A549 treated with GW870086 at 1 μM for 4 hours (cell line): ENCODE measurements at places on chromosomes 3 and 15. TPM values are rescaled to one million over a fixed set of nuclear protein-coding genes. Genes with fewer than 3 reads are reported as not detected.

ALDH1A3 gene
- 14.6 to 19.7 TPM (median 16.5 TPM) in 5 replicates for total RNA-seq

CSPG4 gene
- 0.08 to 0.20 TPM (median 0.14 TPM) in 5 replicates for total RNA-seq

C3orf70 gene
- total RNA-seq: 0.02 TPM in 1 of 5 replicates, not detected in the others

GRIP2 gene
- total RNA-seq: 1.0 to 2.0 TPM (median 1.6 TPM) in 5 replicates

CPNE4 gene
- total RNA-seq: 3.8 to 6.8 TPM (median 6.0 TPM) in 5 replicates

CCDC191 gene
- 1.2 to 2.0 TPM (median 1.7 TPM) in 5 replicates for total RNA-seq

GP9 gene
- total RNA-seq: not detected in 5 replicates

ITGB5 gene
- 383 to 516 TPM (median 476 TPM) in 5 replicates for total RNA-seq

ADGRG7 gene
- not detected in 5 replicates for total RNA-seq

RPL35A gene
- 1,083 to 1,238 TPM (median 1,102 TPM) in 5 replicates for total RNA-seq

DUOXA2 gene
- not detected in 5 replicates for total RNA-seq

FANCD2OS gene
- not detected in 5 replicates for total RNA-seq

STRIT1 gene
- not detected in 5 replicates for total RNA-seq

HRG gene
- not detected in 5 replicates for total RNA-seq

TRIM71 gene
- total RNA-seq: 0.03 TPM in 1 of 5 replicates, not detected in the others

MITF gene
- 5.1 to 9.8 TPM (median 7.8 TPM) in 5 replicates for total RNA-seq

CHCHD6 gene
- total RNA-seq: 16.8 to 23.0 TPM (median 19.4 TPM) in 5 replicates

ISLR gene
- 0.33 to 0.60 TPM (median 0.43 TPM) in 5 replicates for total RNA-seq

CLDN11 gene
- 0.17 to 0.32 TPM (median 0.28 TPM) in 4 of 5 replicates, not detected in the other for total RNA-seq

CMTM7 gene
- total RNA-seq: 27.1 to 39.7 TPM (median 37.8 TPM) in 5 replicates

SUSD5 gene
- total RNA-seq: 2.9 to 4.2 TPM (median 3.4 TPM) in 5 replicates

SH2D7 gene
- total RNA-seq: not detected in 5 replicates

DPPA2 gene
- not detected in 5 replicates for total RNA-seq

LRRC15 gene
- total RNA-seq: 0.20 to 0.29 TPM (median 0.21 TPM) in 5 replicates

FETUB gene
- total RNA-seq: 0.08 to 0.16 TPM (median 0.14 TPM) in 3 of 5 replicates, not detected in the others

LINGO1 gene
- total RNA-seq: 8.7 to 11.7 TPM (median 9.0 TPM) in 5 replicates

CDHR4 gene
- 0.21 to 0.52 TPM (median 0.32 TPM) in 4 of 5 replicates, not detected in the other for total RNA-seq

NRROS gene
- not detected in 5 replicates for total RNA-seq

APOD gene
- total RNA-seq: 0.79 to 1.2 TPM (median 0.87 TPM) in 5 replicates

GANC gene
- total RNA-seq: 6.0 to 7.8 TPM (median 6.9 TPM) in 5 replicates

CLDN18 gene
- not detected in 5 replicates for total RNA-seq

GCNT3 gene
- 152 to 158 TPM (median 154 TPM) in 5 replicates for total RNA-seq

GOLGA8M gene
- total RNA-seq: 0.24 TPM in 1 of 5 replicates, not detected in the others

ADAMTS9 gene
- 0.42 to 0.87 TPM (median 0.53 TPM) in 5 replicates for total RNA-seq

IQCF5 gene
- not detected in 5 replicates for total RNA-seq

SUMF1 gene
- 19.5 to 23.5 TPM (median 21.0 TPM) in 5 replicates for total RNA-seq

CA12 gene
- total RNA-seq: 187 to 225 TPM (median 211 TPM) in 5 replicates

CCNB2 gene
- 93.8 to 104 TPM (median 99.8 TPM) in 5 replicates for total RNA-seq

MYO5A gene
- total RNA-seq: 19.6 to 30.5 TPM (median 25.8 TPM) in 5 replicates

SGO1 gene
- total RNA-seq: 13.6 to 18.3 TPM (median 15.5 TPM) in 5 replicates

TTLL13 gene
- total RNA-seq: 0.17 to 0.51 TPM (median 0.24 TPM) in 4 of 5 replicates, not detected in the other

SLC51B gene
- total RNA-seq: 17.5 to 21.2 TPM (median 19.5 TPM) in 5 replicates

CADPS gene
- total RNA-seq: not detected in 5 replicates

PLA2G4B gene
- 0.98 to 2.3 TPM (median 2.1 TPM) in 5 replicates for total RNA-seq

GOLGA8S gene
- 0.07 to 0.19 TPM (median 0.17 TPM) in 5 replicates for total RNA-seq

TRAIP gene
- total RNA-seq: 9.2 to 14.6 TPM (median 12.7 TPM) in 5 replicates

FLNB gene
- 370 to 404 TPM (median 383 TPM) in 5 replicates for total RNA-seq

ESYT3 gene
- 0.54 to 0.94 TPM (median 0.70 TPM) in 5 replicates for total RNA-seq

MINAR1 gene
- total RNA-seq: 0.39 to 0.64 TPM (median 0.53 TPM) in 5 replicates

OXNAD1 gene
- total RNA-seq: 6.2 to 9.8 TPM (median 8.3 TPM) in 5 replicates
